ENCODE measurements at places on chromosomes 16 and 17.

GRCh38 chr16:23957287-23957686 lies 121.5 kb downstream of the PRKCB start:
- no peak for DNase-seq

GRCh38 chr16:81823111-81823510 lies 44.0 kb downstream of the PLCG2 start:
- DNase-seq = peak; percentile 74

DNA sequence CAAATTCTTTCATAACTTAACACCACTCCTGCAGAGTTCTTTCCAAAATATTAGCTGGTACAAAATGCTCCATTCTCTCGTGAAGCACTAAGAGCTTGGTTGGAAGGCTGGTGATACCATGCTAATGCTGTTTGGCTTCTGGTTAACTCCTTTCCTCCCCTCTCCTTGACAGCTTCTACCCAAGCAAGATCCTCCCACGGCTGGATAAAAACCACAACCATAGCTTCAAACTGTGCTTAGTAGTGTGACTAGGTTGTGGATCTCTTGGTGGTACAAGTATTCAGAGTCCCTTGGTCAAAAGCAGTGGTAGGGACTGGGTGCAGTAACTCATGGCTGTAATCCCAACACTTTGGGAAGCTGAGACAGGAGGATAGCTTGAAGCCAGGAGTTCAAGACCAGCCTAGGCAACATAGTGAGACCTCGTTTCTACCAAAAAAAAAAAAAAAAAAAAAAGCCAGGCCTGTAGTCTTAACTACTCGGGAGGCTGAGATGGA lies 2.3 kb downstream of the PHAF1 start:
- no peak for DNase-seq

DNA sequence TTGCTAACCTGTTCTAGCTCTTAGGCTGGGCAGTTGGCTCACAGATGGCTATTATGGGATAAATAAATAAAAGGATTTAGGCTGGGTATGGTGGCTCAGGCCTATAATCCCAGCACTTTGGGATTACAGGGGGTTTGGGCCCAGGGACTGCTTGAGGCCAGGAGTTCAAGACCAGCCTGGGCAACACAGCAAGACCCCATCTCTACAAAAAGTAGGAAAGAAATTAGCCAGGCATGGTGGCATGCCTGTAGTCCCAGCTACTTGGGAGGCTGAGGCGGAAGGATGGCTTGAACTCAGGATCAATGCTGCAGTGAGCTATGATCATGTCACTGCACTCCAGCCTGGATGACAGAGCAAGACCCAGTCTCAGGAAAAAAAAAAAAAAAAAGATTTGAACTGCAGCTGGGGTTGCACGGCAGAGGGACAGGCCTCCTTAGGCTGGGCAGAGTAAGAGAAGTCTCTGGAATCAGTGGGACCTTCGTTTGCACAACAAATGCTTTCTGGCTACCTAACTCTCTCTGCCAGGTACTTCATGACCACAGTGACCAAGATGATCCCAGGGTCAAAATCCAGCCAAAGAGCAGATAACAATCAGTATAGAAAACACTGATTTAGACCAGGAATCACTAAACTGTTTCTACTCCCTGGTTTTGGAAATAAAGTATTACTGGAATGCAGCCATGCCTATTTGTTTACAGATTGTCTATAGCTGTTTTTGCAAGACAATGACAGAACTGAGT lies 6.8 kb downstream of the RUSF1 start:
- no peak for DNase-seq

DNA sequence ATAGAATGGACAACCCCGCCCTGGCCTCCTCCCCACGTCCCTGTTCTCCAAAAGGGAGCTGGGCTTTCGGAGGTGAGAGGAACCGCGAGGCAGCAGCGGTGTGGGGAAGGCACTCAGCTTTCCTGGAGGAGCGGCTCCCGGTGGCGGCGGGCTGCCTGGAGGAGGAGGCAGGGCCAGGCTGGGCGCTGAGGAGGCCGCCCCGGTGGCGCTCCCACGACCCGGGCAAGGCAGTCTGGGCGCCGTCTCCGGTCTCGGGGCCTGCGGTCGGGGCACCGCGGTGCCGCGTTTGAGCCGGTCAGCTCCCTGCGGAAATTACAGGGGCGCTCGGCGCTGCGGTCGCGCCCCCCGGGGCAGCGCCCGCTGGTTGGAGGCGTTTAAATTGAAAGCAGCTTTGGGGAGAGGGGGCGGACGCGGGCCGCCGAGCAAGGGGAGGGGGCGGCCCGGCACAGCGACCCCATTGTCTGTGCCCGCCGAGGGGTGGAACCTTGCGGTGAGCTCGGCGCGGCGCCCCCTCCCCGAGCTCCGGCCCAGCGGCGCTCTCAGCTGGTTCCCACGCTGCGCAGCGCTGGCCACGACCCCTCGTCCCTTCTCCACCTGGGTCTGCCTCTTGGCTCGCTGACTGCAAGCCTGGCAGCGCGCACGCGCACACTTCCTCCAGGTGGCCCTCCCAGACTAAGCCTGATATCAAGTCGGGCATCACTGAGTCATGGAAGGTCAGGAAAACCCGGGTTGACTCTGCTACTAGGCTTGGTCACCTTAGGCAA lies 58.7 kb upstream of the DLX4 start:
- DNase-seq = no peak

DNA sequence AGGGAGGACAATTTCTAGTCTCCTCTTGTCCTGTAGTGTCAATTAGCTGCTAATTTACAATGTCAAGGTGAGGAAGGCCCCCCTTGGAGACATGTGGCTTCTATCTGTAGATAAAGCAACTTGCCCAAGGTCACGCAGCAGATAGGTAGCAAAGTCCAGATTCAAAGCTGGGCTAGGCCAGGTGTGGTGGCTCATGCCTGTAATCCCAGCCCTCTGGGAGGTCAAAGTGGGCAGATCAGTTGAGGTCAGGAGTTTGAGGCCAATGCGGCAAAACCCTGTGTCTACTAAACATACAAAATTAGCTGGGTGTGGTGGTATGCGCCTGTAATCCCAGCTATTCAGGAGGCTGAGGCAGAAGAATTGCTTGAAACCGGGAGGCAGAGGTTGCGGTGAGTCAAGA lies 11.1 kb downstream of the TRPV3 start:
- no peak for DNase-seq

GRCh38 chr16:30842971-30843370 lies 50.9 kb downstream of the BCL7C start:
- DNase-seq = no peak

DNA sequence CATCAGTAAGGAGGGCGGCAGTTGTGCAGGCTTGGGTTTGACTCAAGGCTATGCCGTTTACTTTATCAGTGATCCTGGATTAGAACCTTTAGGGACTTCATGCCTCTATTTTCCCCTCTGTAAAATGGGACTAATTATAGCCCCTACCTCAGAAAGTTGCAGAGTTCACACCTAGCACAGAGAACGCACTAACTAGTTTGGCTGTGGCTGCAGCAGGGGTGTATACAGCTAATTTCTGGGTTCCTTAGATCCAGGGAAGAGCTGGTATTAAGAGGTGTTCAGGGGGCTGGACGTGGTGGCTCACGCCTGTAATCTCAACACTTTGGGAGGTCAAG lies 267.3 kb downstream of the CPPED1 start:
- DNase-seq = no peak

DNA sequence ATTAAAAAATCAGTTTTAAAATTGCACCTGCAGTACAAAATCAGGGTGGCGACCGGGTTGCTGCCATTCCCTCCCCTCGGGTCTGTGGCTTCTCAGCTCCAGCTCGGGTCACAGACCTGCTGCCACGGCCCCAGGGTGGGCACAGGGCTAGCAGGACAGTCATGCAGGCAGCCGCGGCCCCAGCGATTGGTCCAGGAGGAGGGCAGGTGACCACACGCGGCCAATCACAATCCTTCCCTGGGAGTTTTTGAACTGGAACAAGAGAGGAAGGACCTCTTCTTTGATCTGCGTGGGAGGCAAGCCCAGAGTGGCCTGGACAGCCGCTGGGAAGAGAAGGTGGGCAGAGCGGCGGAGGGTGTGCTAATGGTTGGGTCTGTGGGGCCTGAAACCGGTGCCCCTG lies 25.5 kb downstream of the CBFA2T3 start:
- DNase-seq = no peak

- no peak for DNase-seq
Measured at GRCh38 chr16:84314373-84314772, 19.7 kb downstream of the WFDC1 start.

DNA sequence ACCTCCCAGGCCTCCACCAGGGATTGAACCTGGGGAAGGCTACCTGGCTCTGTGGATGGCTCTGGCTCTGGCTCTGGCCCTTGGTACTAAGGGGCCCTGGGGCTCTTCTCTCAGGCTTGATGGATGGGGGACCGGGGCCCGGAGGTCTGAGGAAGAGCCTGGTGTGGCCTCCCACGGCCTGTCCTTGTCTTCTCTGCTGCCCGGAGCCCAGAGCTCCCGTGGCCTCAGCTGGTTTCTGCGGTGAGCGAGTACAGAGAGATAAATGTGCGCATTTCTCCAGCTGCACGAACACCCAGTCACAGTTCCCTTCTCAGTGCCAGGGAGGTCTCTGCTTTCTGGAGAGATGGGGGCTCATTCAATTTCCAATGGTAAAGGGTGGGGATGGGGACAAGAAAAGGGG lies 9.2 kb downstream of the MGAT5B start:
- DNase-seq = no peak

- no peak for DNase-seq
Measured at GRCh38 chr17:57684711-57685498, 60.2 kb downstream of the CCDC182 start.

- no peak for DNase-seq
Measured at GRCh38 chr17:45170931-45171337, 9.3 kb downstream of the HEXIM2 start.

DNA sequence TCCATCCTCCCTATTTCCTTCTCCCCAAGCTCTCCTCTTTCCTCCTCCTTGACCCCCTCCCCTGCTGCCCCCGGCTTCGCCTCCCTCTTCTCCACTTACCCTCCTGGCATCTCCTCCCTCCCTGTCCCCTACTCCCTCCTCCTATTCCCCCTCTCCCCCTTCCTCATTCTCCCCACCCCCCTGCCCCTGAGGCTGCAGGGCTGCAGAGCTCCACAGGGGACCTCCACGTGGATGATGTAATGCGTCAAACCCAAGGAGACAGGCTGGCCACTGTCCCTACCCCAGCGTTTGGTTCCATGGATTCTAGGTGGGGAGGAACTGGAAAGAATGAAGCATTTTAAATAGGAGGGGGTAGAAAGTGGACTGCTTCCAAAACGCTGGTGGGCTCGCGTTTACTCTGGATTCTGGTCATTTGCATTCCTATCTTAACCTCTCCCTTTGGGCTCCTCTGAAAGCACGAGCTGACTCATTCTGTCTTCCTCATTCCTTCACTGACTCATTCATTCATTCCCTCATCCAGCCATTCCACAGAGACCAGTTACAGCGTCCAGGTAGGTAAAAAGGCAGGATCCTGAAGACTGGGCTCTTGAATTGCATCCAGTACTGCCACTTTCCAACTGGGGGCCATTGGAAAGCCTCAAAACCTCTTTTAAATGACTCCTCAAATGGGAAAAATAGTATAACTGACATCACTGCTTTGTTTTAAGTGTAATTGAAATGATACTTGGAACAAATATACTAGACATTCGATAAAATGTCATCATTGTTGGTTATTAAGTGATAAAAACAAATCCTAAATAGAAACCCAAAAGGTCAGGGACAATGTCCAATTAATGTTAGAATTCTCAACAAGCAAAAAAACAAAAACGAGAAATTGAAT lies 943 bp upstream of the COTL1 start:
- DNase-seq = no peak

GRCh38 chr17:64682261-64683181 lies 20.4 kb upstream of the SMURF2 start:
- DNase-seq = no peak

DNA sequence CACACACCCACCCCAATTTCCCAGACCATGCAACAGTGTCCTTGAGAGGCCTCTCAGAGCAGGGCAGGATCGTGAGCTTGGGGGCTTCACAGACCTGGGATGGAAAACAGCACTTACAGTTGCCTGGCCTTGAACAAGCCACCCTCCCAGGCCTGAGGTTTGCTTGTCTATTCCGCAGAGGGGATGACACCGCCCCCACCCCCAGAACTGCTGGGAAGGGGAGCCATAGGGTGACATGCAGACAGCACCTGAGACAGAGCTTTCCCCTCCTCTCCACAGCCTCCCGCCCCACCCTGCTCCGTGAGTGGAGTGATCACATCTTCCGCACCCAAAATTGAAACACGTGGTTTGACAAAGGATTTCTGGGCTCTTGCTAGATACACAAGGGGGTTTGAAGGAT lies 131.5 kb upstream of the TNRC6C start:
- DNase-seq = no peak

GRCh38 chr16:58428621-58429542 lies 36.6 kb downstream of the GINS3 start:
- no peak for DNase-seq

DNA sequence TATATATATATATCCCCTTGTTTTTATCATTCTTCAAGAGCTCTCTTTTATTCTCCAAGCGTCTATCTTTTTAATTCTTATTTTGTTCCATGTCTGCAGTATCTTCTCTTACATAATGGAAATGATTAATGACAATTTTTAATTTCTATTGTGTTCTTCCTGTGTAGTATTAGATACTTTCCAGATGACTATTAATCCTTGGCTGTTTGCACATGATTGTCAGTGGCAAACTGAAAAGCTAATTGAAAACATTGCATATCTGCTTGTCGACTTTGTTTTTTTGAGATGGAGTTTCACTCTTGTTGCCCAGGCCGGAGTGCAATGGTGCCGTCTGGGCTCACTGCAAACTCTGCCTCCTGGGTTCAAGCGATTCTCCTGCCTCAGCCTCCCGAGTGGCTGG lies 124.7 kb downstream of the BCAS3 start:
- DNase-seq = no peak

GRCh38 chr17:77899498-77899897 lies 59.0 kb upstream of the TNRC6C start:
- DNase-seq = no peak

DNA sequence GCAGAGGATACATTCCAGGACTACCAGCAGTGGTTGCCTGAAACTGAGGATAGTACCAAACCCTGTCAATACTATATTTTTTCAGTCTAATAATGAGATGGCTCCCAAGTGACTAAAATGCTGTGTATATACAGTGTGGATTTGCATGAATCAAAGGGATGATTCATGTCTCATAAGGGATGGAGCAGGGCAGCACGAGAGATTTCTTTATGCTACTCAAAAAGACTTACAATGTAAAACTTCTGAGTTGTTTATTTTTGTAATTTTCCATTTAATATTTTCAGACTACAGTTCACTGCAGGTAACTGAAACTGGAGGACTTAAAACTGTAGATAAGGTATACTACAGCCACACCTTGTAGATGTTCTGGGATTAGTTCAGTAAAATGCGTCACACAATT lies 674.7 kb upstream of the SALL1 start:
- no peak for DNase-seq

DNA sequence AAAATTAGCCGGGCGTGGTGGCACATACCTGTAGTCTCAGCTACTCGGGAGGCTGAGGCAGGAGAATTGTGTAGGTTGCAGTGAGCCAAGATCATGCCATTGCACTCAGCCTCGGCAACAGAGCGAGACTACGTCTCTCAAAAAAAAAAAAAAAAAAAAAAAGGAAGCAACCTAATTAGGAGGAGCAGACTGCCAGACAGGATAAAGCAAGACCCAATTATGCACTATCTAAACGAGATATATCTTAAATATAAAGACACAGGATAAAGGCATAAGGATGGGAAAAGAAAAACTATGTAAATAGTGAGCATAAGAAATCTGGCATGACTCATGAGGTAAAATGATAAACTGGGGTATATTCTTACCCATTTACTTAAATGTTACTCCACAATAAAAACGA lies 4.9 kb downstream of the TXNDC11 start:
- DNase-seq = no peak
